ENCODE measurements at places on chromosomes 7 and 10.

DNA sequence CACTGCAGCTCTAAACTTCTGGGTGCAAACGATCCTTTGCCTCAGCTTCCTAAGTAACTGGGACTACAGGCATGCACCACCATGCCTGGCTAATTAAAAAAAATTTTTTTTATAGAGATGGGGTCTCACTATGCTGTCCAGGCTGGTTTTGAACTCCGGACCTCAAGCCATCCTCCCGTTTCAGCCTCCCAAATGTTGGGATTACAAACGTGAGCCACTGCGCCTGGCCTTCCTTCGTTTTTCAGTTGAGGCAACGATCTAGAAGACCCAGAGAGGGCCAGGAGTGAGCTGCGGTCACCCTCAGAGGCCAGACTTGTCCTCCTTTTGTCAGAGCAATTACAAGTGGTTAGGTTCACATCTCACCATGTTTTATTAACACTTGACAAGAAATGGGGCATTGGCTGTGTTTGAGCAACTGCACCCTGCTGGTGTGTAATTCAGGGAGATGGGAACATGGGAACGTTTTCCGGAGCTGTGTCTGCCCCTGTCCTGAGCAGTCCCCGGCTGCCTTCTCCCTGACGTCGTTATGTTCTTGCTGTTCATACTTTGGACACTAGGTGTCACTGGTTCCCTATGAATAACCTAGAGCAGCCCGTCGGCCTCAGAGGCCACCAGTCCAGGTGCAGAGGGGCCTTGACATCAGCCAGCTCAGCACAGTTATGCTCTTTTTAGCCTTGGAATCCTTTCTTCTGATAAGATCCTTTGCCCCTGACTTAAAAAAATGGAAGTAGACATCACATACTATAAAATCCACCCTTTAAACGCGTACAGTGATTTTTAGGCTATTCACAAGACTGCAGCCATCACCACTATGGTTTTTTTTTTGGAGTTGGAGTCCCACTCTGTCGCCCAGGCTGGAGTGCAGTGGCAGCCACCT, 375.0 kb downstream of the TYW1 start:
- peak; percentile 26 for DNase-seq

DNA sequence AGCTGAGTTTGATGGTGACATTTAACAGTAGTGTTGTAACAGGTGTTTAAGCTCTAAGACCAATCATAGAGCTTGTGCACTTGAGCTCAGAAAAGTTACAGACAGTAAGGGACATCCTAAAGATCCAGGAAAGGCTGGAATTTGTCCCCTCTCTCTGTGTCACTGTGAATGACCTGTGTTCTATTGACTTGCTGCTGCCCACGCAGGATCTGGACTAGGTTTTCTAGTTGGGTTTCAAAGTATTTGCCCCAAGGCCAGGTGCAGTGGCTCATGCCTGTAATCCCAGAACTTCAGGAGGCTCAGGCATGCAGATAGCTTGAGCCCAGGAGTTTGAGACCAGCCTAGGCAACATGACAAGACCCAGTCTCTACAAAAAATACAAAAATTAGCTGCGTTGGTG, 17.1 kb downstream of the AOC1 start:
- no peak for DNase-seq

DNA sequence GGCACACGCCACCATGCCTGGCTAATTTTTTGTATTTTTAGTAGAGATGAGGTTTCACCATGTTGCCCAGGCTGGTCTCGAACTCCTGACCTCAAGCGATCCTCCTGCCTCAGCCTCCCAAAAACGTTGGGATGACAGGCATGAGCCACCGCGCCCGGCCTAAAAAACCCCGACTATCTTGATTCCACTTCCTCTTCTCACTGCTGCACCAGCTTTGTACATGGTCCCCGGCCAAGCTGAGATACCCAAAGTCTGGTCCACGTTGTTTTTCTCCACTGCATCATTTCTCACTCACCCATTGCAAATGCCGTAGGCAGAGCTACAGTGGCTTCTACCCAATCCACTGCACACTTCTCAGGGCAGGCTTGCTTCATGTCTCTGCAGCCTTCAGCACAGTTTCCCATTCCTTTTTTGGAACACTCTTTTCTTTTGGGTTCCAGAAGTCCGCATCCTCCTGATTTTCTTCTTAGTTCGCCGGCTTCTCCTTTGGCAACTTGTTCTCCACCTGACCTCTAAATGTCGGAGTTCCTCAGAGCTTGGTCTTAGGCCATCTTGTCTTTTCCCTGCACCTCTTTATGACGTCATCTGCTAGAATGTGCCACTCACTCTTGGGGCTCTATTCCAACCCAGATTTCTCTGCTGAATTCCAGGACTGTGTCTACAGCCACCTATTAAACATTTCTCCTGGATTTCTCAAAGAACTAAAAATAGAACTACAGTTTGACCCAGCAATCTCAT, 6.0 kb upstream of the GNB2 start:
- no peak for DNase-seq

GRCh38 chr10:75841266-75841665, 409.8 kb downstream of the LRMDA start:
- DNase-seq: no peak

DNA sequence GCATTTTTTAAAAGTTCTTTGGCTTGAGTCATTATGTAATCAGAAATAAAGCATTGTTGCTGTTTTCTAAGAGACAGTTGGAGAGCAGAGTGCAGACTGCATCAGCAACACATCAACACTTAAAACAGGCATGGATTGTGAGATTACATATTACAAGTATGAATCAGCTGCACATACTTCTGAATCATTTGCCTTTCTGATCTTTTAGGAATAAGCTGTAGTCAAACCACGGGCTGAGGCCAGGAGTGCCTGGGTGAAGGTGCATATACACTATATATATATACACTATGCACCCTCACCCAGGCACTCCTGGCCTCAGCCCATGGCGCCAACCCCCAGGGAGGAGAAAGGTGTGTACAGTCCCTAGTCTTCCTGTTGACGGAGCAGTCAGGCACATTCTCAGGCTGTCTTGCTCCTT, 52.4 kb upstream of the DLX6 start:
- DNase-seq: peak; percentile 59

GRCh38 chr7:148356303-148356702, 234.3 kb upstream of the C7orf33 start:
- DNase-seq: no peak

- DNase-seq: no peak
These were observed 184.5 kb upstream of the PHF14 start for GRCh38 chr7:10789170-10789569.

- DNase-seq: no peak
These were observed 80.1 kb upstream of the PFKP start for GRCh38 chr10:2987185-2987768.

DNA sequence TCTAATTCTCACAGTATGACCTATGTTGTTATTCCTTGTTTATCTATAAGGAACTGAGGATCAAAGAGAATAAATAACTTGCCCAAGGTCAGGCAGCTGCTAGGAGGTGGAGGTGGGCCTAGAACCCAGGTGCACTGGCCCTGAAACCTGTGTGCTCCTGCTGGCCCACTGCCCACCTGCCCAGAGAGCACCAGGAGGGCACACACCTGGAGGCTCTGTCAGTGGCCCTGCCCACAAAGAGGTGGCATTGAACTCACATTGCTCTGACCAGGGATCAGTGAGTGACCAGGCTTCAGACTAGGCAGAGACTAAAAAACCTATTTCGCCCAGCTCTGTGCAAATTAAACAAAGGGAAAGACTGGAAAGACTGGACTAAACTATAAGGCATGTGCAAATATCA, 210.6 kb downstream of the TNS3 start:
- DNase-seq: no peak

- no peak for DNase-seq
These were observed 61.8 kb upstream of the SDK1 start for GRCh38 chr7:3239291-3239691.

- DNase-seq: no peak
These were observed 176.2 kb downstream of the PTPRN2 start for GRCh38 chr7:158411232-158411950.

- no peak for DNase-seq
These were observed 363.5 kb upstream of the NUPR2 start for GRCh38 chr7:56479748-56480147.

GRCh38 chr7:75842836-75843446, 29.3 kb upstream of the CCL24 start:
- peak; percentile 74 for DNase-seq
